ENCODE measurements at places on chromosomes 1 and 21.
A peak's percentile ranks its signal among the peaks of the same experiment; 100 is the strongest.

GRCh38 chr1:63804829-63805484 is 31.1 kb downstream of the ROR1 start:
- no peak for DNase-seq
- H3K27ac ChIP-seq = no peak overlapping the region
- no peaks in the 10 kb centered on the region for H3K27me3 ChIP-seq
- H3K36me3 ChIP-seq = peaks cover 5% of the 10 kb centered on the region
- no peak overlapping the region for H3K4me3 ChIP-seq

GRCh38 chr1:20112279-20113000 is 6.9 kb downstream of the PLA2G2D start:
- H3K27me3 ChIP-seq = peaks cover 13% of the 10 kb centered on the region
- peaks cover 15% of the 10 kb centered on the region for H3K4me1 ChIP-seq
- H3K4me3 ChIP-seq = no peak overlapping the region
- peaks cover 7% of the 10 kb centered on the region for H3K36me3 ChIP-seq
- no peak overlapping the region for H3K27ac ChIP-seq

- H3K36me3 ChIP-seq = no peaks in the 10 kb centered on the region
- H3K27ac ChIP-seq = no peak overlapping the region
- H3K4me1 ChIP-seq = peaks cover 11% of the 10 kb centered on the region
- no peaks in the 10 kb centered on the region for H3K27me3 ChIP-seq
Observed at GRCh38 chr1:227257964-227258363, 60.3 kb downstream of the CDC42BPA start.

- H3K4me3 ChIP-seq = no peak overlapping the region
- H3K36me3 ChIP-seq = no peaks in the 10 kb centered on the region
- peaks cover 19% of the 10 kb centered on the region for H3K27me3 ChIP-seq
- H3K27ac ChIP-seq = no peak overlapping the region
Observed at GRCh38 chr1:34370748-34371147, 194.0 kb downstream of the C1orf94 start.

GRCh38 chr1:230216896-230217295 is 149.9 kb downstream of the GALNT2 start:
- no peaks in the 10 kb centered on the region for H3K27me3 ChIP-seq
- DNase-seq = no peak
- H3K4me1 ChIP-seq = peaks cover 37% of the 10 kb centered on the region
- no peak overlapping the region for H3K4me3 ChIP-seq
- peaks cover 10% of the 10 kb centered on the region for H3K36me3 ChIP-seq

- H3K36me3 ChIP-seq = no peaks in the 10 kb centered on the region
- H3K27me3 ChIP-seq = no peaks in the 10 kb centered on the region
- H3K4me3 ChIP-seq = no peak overlapping the region
- H3K4me1 ChIP-seq = no peaks in the 10 kb centered on the region
- no peak overlapping the region for H3K27ac ChIP-seq
- no peak for DNase-seq
Observed at GRCh38 chr1:97770376-97770775, 150.5 kb downstream of the DPYD start.

DNA sequence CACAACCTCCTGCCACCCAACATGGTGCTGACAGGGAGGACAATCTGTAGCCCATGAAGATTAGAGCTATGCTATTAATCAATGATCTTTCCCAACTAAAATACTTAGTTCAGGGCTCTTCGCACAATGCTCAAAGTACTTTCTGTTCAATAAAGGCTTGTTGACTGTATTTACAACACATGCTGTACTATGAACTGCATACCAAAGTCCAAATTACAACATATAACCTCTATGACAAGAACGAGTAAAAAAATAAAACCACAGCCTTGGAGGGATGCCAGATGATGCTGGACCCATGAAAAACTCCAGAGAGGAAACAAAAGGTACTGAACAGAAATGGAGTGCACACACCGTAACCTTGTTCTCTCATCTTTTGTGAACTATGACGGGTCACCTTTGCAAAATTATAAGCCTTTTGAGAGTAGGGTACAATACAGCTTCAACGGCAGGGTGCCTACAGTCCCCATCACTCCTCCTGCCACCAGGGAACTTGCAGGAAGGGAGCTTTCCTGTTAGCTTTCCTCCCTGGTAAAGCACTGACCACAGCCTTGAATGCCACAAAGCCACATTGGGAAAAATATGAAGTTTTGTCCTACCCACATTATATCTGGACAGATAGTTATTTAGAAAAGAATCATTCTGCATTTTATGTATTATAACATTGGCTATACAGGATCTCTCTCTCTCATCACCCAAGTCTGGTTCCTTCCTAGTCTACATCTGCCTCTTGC is 175.6 kb downstream of the NRIP1 start:
- H3K36me3 ChIP-seq = no peaks in the 10 kb centered on the region
- H3K27me3 ChIP-seq = no peaks in the 10 kb centered on the region
- H3K27ac ChIP-seq = peak overlapping the region; percentile 6
- DNase-seq = peak; percentile 35
- peak overlapping the region; percentile 9 for H3K4me3 ChIP-seq

All from Calu3 (cell line).